ENCODE measurements at places on chromosomes 11 and 22.

- DNase-seq: no peak
These were observed 4.1 kb downstream of the SUN2 start for GRCh38 chr22:38751422-38752346.

DNA sequence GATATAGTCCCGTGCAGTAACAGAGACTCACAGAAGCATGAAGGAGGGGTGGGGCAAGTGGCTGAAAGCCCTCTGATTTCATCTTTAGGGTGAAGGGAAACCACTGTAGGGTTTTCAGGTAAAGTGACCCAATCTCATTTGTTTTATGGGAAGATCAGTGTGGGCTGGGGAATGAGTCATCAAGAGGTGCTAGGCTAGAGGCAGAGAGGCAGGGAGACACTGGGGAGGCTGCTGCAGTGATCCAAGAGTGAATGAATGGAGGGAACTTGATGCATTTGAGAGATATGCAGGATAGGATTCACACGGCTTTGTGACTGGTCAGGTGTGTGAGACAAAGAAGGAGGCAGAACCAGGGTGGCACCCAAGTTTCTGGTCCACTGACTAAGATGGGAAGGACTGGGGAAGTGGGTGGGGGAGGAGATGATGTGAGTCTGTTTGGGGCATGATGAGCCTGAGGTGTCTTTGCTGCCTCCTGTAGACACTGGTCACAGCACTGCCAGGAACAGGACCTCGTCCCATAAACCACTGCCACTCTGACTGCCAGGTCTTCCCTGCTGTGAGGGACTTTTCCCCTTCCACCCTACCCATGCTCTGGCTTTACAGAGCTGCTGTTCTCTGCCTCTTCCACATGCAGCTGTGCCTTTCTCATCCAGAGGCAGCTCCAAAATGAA, 239.0 kb downstream of the TENM4 start:
- DNase-seq: peak; percentile 53

GRCh38 chr22:45237065-45237990, 3.4 kb downstream of the KIAA0930 start:
- no peak for DNase-seq

- DNase-seq: peak; percentile 27
These were observed 114.9 kb downstream of the FANCF start for GRCh38 chr11:22510741-22511140.

GRCh38 chr11:69446108-69446507, 35.4 kb upstream of the LINC01488 start:
- DNase-seq: no peak

GRCh38 chr11:45165386-45165785, 18.9 kb downstream of the PRDM11 start:
- no peak for DNase-seq

GRCh38 chr11:112318661-112319060, 58.0 kb upstream of the PLET1 start:
- DNase-seq: no peak

GRCh38 chr22:33883961-33884808, 36.1 kb downstream of the LARGE1 start:
- peak; percentile 78 for DNase-seq
